ENCODE measurements at places on chromosomes 6 and 20. TPM values are rescaled to one million over a fixed set of nuclear protein-coding genes. Genes with fewer than 3 reads are reported as not detected.

DNA sequence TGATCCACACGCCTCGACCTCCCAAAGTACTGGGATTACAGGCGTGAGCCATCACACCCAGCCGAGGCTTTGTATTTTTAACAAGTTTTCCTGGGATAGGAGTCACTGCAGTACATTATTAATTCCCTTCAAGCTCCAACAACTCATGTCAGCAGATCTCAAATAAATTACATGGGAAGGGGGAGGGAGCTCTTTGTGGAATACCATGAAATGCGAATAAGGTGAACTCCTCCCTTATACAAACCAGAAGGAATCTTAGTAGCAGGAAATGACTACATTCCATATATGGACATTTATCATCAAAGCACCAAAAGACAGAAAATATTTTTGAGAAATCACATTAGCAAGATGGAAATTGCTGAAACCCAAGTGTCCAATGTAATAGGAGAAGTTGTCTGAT is 2.9 kb downstream of the GSS start:
- DNase-seq, result no peak

MACROD2 gene
- total RNA-seq, result 3.5 TPM

DNA sequence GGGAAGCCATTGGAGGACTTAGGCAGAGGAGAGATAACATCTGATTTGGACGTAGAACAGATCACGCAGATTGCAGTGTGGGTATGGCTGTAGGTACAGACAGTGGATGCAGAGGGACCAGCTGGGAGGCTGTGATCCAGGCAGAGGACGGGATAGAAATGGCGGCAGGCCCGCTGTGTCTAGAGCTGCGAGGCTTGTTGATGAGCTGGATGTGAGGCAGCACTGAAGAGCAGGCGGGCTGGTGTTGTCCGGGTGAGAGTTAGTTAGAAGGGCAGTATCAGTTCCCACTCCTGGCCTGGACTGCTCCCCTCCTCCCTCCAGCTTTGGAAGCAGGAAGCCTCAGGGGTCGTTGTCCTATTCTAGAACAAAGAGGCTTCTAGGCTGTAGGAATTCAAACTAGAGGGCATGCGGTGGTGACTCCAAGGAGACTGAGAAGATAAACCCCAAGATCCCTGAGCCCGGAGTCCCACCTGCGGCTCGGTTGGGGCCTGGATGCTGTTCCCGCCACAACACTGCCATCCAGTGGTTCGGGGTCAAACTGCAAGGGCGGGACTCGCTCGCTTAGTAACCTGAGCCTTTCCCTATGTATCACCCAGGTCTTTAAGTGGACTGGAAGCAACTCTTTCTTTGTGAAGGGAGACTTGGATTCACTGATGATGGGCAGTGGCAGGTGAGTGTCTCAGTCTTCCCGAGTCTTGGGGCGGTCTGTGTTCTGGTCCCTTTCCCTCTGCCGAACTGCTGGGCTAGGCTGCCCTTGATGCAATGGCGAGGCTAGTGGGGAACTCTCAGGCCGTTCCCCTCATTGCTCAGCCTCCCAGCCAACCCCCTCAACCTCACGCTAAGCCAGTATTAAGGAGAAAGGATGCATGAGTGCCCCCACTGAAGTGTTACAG is 11.2 kb downstream of the TLDC2 start:
- DNase-seq, result peak; percentile 90

GRCh38 chr6:98484696-98485095 is 349.7 kb upstream of the POU3F2 start:
- no peak for DNase-seq

DNA sequence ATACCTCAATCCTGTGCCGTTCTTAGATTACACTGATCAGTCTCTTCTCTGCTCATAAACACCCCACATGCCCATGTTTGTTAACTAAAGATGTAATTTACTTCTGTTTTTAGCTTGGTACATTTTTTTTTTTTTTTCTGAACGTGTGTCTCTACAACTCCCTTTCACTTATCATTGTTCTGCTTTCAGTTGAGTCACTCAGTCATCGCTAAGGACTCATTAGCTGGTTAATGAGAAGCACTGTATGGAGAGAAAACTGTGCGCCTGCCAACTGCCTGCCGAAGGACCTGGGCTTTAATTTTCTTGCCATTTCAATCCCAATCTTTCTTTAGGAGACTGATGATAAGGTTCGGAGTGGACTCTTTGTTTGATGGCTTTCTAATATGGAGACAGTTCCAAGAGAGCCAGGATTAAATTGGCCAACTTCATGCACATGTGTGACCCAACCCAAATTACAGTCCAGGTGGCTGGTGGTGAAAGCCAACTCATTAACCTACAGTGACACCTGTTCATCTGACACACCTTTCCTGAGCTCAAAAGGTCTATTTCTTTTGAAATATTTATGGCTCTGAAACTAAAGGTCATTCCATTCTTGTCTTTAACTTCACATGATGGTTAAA is 334.1 kb downstream of the BCKDHB start:
- DNase-seq, result no peak

- no peak for DNase-seq
Measured at GRCh38 chr20:40931410-40932044, 97.1 kb upstream of the TOP1 start.

DNA sequence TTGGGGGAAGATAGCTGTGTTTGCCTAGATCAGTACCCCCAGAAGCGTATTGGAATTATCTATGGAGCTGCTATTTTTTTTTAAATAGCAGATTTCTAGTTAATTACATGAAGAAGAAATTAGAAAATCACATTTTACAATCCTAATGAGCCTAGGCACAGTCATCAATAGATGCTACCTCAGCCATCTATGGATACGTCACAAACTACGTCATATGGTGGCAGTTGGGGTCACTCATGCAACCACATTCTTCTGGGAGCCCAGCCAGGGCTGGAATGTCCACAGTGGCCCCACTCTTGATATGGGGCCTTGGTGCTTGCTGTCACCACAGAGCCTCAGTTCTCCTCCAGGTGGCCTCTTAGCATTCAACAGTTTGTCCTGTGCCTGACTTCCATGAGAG is 63.0 kb downstream of the SNRNP48 start:
- no peak for DNase-seq

ZNF391 gene
- total RNA-seq, result 0.75 TPM

- no peak for DNase-seq
Measured at GRCh38 chr6:124432620-124433019, 529.6 kb upstream of the RNF217 start.

MAPK13 gene
- 7.7 TPM for total RNA-seq

NRN1 gene
- 40.8 TPM for total RNA-seq

GRCh38 chr6:53066077-53066417 is 843 bp downstream of the FBXO9 start:
- no peak for DNase-seq

CALHM5 gene
- 3.4 TPM for total RNA-seq

DNA sequence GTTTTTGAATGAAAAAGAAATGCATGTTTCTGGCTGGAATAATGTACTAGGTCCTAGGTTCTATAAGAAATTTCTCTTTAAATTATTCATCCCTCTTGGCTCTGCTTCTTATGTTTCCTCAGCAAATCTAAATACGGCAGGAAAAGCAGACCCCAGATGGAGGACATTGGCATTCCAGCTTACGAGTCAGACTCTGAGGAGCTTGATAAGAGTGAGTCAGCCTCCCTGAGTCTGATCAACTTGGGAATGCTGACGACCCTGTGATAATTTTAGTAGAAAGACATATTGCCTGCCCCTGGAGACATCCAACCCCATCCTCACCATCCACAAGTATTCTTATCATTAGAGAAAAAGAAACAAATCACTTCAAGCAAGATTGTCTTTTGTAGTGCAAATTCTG is 509.7 kb upstream of the MARCKS start:
- no peak for DNase-seq

DNA sequence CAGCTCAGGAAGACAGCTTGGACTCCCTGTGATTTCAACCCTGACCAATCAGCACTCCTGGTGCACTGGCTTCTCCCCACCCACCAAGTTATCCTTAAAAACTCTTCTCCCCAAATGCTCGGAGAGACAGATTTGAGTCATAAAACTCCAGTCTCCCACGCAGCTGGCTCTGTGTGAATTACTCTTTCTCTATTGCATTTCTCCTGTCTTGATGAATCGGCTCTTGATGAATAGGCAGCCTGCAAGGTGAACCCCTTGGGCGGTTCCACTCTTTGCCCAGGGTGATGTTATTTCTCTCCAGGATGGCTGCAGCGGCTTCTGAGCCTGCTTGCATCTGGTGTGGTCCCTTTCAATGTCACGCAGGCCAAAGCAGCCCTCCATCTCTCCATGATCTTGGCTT is 12.4 kb downstream of the SLC52A3 start:
- DNase-seq, result no peak

DNA sequence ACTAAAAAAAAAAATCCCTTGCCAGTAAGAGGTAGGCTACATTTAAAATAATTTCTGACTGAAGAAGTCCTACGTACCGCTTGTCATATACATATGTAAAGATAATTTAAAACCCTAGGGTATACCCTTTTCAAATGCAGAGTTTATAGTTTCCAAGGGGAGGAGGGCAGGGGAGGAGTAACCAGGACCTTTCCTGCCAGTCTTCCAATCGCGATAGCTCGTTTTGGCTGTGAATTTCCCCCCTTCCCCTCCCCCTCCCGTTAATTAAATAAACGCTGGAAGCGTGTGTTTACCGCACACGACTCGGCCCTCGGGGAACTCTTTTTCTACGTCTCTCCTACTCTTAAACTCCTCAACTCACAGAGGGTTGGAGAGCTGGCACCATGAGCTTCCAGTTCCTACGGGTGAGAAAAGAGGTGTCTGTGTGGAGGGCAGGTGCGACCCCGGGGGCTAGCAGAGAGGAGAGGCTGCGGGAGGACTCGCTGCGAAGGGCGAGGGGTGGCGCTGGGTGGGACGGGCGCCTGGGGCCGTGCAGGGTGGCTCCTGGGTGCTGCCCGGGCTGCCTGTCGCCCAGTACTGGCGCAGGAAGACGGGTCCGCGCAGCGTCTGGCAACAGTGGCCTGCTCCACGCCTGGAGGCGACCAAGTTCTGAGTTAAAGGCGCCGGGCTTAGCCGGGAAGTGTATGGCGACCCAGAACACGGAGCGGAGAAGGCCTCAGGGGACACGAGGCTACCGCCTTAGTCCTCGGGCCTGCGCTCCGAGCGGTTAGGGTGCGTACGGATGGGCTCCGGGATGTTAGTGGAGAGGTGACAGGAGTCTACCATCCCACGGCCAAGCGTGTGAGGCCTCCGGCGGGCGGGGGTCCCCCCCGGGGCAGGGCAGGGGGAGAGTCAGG is 4.1 kb upstream of the TFAP2C start:
- no peak for DNase-seq

- DNase-seq, result no peak
Measured at GRCh38 chr6:45633272-45633908, 255.7 kb upstream of the SUPT3H start.

GRCh38 chr20:45796337-45797065 is 4.7 kb downstream of the DNTTIP1 start:
- DNase-seq, result no peak

DNA sequence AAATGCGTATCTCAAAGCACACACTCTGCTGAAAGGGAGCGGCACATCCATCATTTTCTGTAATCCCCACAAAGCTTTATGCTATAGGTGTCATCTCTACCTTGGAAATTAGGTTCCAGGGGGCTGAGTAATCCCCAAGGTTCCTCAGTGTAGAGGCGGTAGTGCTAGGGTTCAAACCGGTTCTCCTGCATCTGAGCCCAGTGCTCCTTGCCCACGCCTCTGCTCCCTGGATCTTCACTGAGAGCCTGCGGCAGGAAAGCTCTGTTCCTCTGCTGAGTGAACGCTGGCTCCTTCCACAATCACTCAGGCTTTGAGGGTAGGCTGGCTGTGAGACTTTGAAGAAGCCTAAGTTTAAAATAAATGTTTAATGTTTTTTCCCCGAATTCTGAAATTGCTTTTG is 24.9 kb downstream of the SLC22A23 start:
- DNase-seq, result no peak

GRCh38 chr6:91633374-91634111 is 1046.7 kb upstream of the MAP3K7 start:
- DNase-seq, result no peak

- no peak for DNase-seq
Measured at GRCh38 chr6:124607119-124607627, 355.1 kb upstream of the RNF217 start.

DNA sequence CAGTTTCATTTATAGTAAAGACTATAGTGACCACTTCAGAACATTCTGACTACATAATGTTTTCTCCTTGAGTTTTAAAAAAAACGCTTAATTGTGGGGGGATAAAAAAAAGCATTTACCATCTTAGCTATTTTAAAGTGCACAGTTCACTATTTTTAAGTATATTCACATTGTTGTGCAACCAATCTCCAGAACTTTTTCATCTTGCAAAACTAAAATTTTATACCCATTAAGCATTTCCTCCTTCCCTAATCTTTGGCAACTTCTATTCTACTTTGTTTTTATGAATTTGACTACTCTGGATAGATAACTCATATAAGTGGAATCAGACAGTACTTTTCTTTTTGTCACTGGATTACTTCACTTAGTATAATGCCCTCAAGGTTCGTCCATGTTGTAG is 62.3 kb downstream of the FKBP5 start:
- no peak for DNase-seq

DNA sequence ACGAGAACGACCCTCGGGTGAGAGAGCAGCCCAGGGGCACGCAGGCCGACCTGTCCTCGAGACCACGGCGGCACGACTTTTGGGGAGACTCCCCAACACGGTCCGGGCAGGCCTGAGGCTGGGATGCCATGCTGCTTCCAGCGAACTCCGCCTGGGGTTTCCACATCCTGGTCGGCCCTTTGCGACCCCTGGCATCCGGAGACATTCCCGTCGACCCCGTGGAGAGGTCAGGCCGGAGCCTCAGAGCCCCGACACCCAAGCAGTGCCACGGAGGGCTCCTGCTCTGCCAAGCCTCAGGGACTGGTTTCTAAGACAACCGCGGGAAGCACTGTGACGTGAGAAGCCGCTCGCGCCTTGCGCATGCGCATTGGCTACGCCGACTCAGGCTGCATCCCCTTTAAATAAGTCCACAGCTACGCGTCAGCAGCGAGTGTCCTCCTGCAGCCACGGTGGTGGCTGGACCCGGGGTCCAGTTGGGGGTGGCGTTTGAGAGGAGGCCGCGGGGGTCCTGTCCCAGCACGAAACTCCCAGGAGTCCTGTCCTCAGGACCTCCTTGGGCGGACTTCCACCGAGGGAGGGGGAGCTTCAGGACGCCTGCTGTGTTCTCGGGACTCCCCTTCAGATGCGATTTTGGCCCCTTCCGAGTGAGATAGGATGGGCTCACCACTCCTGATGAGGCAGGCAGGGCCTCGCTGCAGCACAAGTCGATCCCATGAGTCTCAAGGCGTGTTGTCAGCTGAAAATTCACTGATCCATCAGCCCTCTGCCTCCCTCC is 1089.3 kb upstream of the DEFB115 start:
- DNase-seq, result no peak

DNA sequence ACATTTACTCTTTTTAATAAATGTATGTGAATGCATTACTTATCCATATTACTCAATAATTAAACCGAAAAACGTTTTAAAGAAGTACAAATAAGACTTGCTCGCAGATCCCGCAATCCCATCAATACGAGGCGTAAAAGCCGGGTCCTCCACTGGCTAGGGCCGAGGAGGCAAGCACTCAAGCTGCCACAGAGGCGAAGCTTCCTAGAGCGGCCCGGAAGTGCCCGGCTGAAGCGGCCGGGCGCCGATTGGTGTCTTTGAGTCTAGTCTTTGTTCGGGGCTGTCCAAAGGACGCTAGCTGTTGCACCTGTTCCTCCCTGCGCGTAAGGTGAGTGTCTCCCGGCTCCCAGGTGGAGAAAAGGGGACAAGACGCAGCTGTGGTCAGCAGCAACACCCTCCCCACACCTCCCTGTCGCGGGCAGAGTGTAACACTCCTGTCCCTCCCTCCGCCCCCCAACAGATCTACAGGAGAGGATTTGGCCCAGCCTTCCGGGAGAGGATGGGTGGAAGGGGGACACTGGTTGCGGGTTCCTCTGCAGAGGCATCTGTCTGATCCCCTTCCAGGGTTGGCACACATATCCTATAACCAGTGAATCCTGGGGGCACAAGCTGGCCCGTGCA is at the start of gene ZSCAN16:
TSS of gene ZSCAN16 (plus strand) at position 260 of the 621 bp plus-strand sequence. CDS start 835 bp downstream, outside the sequence.
- DNase-seq, result no peak
